M059J (cell line): ENCODE measurements at places on chromosomes 2 and 18. TPM values are rescaled to one million over a fixed set of nuclear protein-coding genes. Genes with fewer than 3 reads are reported as not detected.

DNA sequence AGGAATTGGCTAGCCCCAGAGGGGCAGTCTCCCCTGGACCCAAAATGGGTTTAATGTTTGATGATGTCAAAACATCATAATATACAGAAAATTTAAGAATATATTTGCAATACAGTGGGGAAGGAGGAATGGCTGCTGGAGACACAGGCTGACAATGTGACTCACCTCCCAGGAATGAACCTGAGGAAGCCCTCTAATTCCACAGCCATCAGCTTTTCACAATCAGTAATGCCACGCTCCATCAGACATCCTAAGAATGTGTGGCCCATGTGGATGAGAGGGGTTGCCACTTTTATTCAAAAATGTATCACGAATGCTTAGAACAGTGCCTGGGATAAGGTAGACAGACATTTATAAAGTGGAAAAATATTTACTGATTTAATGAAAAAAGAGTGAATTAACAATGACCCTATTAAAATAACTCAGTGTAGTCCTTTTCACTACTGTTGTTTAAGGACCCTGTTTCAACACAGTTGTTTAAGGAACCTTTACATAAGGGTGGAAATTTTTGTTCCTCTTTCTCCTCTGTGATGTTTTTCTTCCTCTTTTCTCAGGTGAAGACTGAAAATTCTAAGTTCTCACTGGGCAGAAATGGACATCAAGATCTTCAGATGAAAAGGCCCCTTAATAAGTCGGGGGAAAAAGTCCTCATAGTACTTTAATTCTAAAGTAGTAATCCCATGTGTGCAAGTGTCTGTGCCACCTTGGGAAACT lies 17.5 kb upstream of the TMEM163 start:
- DNase-seq, result peak; percentile 88

GRCh38 chr2:159140070-159140769 lies 146.3 kb downstream of the WDSUB1 start:
- DNase-seq, result peak; percentile 93

DNA sequence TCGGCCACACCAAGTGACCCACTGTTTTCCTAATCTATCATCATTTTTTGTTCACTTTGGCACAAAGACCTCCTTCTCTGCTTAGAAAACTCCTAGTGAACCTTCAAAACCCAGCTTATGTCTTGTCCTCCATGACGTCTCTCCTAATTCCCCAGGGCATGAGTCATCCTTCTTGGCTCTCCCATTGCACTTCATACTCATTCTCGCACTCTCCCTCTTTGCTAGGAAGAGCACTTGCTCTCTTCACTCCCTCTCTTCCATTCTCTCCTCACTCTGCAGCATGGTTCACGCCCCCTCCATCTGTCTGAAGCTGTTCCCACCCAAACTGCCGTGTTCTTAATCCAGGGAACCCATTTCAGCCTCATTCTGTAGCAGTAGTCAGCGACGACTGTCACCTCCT lies 103.9 kb downstream of the MRO start:
- DNase-seq, result no peak

DNA sequence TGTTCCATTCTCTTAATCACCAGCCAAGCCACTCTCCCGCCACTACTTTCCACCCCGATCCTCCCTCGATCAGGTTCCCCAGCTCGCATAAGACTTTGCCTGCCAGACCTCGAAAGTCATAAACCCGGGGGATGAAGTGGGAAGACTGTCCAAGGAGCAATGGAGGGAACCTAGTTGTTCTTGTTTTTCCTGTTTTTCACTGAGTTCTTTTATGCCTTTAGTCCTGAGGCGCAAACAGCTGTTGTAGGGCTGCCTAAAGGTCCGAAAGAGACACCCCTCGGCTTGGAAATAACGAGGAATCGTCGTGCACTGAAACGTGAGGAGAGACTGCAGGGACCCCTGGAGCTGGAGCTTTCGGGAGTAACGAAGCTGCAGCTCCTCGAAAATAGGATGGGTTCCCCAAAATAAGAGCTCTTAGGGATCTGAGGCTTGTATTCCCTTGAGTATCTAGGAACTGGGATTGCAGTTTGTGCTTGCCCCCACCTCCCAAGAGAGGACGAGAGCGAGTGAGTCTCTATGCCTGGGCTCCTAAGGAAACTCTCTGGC lies 1.7 kb upstream of the HOXD12 start:
- DNase-seq, result no peak

Gene HOXD3
- total RNA-seq, result 0.12 and 0.30 TPM in 2 replicates

DNA sequence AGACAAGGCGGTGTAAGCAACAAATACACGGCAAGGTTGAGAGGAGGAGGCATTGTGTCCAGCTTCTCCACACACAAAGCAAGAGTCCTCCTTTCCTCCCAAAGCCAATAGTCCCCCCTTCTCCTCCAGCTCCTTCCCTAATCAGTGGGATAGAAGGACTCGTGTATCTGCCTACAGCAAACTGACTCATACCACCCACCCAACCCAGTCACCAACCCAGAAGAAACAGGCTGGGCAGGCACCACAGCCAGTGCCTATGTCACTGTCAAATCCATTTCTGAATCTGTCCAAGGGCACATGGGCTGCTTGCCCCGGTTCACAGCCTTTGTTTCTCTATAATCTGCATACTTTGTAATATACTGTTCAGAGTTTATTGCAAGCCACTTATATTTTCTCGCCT lies 19.2 kb upstream of the NMS start:
- no peak for DNase-seq

- no peak for DNase-seq
Observed at GRCh38 chr2:114083717-114084387, 194.0 kb downstream of the ACTR3 start.

DNA sequence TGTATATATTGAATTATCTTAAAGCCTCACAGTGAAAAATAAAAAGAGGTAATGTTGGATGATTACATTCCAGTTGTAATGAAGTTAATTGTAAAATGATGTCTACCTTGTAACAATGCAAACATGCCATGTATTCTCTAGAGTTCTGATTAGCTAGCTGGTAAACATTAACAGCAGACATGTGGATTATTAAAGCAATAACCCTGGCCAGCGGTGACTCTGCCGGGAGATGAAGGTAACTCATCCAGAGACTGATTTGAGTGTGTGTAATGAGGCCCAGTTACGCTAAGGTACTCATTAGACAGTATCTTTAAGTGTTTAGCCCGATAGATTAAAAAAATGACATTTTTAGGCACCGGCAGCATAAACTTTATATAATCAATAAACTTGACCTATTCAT lies 79.6 kb upstream of the REV1 start:
- no peak for DNase-seq

Gene STEAP3
- 9.8 and 13.9 TPM in 2 replicates for total RNA-seq

Gene RAX
- not detected in 2 replicates for total RNA-seq

DNA sequence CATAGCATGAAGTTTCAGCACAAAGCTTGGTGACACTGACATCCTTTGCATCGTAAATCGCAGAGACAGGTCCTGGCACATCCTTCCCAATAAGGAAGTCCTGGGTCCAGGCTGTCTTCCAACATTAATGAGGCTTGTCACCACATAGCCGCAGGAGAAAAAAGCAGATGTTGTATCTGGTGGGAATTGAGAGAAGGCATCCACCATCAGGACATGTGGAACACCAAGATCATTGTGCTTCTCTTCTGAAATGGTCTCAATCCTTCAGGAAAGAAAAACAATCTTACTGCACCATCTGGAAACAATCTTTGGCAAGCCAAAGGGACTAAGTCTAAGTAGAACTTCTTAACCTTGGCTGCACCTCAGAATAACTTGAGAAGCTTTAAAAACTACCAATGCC lies 119.0 kb upstream of the ARHGAP28 start:
- no peak for DNase-seq

DNA sequence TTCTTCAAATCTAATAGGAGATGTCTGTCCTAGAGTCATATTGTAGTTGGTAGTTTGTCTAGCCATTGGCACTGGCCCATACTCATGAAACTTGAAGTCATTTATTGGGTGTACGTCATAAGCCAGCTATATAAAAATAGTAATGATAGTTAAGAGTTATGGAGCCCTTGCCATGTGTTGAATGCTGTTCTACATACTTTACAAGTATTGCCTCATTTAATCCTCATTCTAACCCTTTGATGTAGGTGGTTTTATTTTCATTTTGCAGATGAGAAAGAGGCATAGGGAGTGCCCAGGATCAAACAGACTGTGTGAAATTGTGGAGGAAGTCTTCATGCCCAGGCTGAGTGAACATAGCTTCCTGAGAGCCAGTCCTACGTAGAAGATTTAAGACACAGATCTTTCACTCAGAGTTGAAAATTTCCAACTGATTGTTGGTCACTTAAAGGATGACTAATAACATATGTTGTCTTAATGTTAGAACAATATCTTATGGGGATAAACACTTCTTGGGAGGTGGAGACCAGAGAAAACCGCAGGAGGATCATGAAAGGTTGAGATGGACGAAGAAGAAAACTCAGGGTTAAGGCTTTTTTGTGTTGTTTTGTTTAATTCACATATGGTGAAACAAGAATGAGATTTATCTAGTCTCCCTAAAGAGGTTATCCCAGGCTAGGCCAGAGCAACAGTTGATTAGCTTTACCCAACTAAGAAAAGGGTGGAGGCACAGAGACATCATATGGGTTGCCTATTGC lies 156.0 kb downstream of the CERS6 start:
- DNase-seq, result no peak

GRCh38 chr2:238462782-238463396 lies 36.2 kb downstream of the ASB1 start:
- peak; percentile 59 for DNase-seq

- DNase-seq, result no peak
Observed at GRCh38 chr2:46815121-46815802, 100.3 kb downstream of the MCFD2 start.

Gene PXDN
- 94.5 and 115 TPM in 2 replicates for total RNA-seq

GRCh38 chr2:61857224-61857623 lies 3.4 kb upstream of the FAM161A start:
- DNase-seq, result no peak

DNA sequence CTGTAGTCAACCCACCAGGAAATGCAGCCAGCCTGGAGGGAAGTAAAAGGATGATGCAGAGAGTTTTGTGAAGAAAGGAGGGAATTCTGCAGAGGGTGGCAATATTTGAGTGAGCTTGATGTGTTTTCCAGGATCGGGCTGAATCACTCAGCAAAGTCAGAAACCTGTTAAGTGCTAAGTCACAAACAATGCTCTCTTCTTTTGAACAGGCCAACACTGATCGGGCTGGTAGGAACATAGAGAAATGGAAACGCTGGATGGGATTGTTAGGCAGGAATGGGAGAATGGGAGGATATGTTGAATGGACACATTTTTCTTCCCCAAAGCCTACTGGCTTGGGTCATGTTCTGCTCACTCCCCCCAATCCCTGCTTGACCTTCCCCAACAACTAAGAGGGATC lies 36.6 kb downstream of the KCNS3 start:
- no peak for DNase-seq

Gene FOXD4L1
- 0.07 TPM in 1 of 2 replicates, not detected in the other for total RNA-seq

DNA sequence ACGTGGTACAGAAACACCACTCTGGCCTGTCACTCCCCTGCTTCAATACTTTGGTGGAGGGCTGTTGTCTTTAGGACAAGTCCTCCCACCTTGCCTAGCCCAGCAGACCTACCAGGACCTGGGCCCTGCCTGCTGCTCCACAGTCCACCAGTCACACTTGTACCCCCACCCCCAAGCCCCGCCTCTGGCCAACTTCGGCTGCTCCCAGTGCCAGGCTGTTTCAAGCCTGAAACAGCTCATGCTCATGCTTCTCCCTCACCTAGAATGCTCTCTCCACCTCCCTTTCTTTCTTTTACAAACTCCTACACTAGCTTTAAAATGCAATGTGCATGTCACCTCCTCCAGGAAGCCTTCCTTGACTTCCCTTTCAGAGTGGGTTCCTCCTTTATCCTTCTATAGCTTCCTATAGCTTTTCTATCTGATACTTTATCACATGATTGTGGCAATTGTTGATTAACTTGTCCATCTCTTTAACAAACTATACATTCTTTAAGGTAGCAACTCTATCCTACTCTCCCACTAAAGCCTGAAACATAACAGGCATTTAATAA lies 4.8 kb upstream of the OXER1 start:
- DNase-seq, result no peak

- DNase-seq, result no peak
Observed at GRCh38 chr2:216942465-216942864, 82.6 kb upstream of the TNP1 start.

Gene SNED1
- 1.3 and 2.2 TPM in 2 replicates for total RNA-seq

- DNase-seq, result no peak
Observed at GRCh38 chr18:71398531-71398930, 1109.7 kb downstream of the SOCS6 start.

GRCh38 chr18:50162486-50163304 lies 32.3 kb downstream of the MYO5B start:
- DNase-seq, result no peak

DNA sequence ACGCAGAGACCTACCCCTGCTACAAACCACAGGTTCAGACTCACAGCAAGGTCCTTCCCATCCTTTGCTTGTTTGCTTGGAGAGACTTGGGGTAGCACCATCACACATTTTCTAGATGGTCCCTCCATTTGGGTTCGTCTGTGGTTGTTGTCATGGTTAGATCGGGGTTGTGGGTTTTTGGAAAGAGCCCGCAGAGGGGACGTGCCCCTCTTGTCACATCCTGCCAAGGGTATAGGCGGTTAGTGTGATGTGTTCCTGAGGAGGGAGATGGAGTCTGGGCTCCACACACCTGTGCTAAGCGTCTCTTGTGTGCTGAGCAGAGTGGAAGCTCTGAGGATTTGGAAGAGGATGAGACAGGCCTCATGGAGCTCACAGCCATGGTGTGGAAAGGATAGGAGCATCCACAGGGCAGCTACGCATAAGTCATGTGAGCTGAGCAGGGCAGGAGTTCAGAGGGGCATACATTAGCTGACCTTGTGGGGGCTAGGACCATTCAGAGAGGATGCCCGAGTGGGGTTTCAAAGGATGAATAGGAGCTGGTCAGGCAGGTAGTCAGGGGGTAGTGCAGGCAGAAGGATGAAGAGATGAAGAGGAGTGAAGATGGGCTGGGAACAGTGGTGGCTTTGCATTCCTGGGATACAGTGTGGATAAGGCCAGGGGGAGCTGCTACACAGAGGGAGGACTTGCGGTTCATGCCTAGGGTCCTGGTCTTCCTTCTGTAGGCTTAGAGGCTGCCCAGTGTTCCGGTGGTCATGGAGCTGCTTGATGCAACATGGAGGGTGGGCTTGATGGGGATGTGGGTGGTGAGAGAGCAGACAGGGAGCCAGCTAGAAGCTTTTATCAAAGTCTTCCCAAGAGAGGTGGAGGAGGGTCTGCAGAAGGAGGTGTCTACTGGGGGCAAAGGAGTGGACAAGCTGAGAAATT lies 62.9 kb downstream of the ACKR3 start:
- DNase-seq, result no peak

DNA sequence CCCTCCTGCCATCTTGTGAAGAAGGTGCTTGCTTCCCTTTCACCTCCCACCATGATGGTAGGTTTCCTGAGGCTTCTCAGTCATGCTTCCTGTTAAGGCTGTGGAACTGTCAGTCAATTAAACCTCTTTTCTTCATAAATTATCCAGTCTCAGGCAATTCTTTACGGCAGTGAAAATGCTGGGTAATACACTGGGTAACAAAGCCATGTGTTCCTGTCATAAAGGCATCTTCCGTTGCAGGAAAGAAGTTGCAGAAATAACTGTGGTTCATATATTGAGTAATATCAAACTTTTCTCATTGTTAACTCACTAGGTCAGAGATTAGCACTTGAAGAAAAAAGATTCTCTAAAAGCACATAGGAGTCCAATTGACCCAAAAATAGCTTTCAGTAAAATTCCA lies 163.9 kb upstream of the HNMT start:
- no peak for DNase-seq

Gene SLC35F6
- 35.3 and 35.6 TPM in 2 replicates for total RNA-seq
